ENCODE measurements at places on chromosomes 4 and X.

GRCh38 chrX:106932492-106932923 is 12.3 kb downstream of the CLDN2 start:
- DNase-seq = no peak

GRCh38 chr4:104015680-104016079 is 295.9 kb upstream of the TACR3 start:
- DNase-seq = no peak

- DNase-seq = no peak
Observed at GRCh38 chrX:24294619-24295018, 19.2 kb downstream of the SUPT20HL2 start.

DNA sequence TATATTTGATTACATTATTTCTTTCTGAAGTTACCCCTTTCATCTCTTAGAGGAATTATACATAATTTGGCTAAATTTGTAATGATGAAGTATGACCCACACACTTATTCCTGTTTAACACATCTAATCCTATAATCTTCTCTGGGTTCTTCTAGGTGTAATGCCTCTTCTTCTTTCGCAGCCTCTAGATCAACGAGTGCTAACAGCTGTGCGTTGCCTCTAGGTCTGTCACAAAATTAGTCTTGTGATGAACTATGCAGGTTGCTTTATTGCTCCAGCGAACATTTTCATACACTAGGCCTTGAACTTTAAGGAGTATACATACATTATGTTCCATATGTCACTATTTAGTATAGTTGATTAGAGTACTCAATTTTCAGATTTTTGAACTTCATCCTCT is 89.9 kb downstream of the TTC29 start:
- no peak for DNase-seq

DNA sequence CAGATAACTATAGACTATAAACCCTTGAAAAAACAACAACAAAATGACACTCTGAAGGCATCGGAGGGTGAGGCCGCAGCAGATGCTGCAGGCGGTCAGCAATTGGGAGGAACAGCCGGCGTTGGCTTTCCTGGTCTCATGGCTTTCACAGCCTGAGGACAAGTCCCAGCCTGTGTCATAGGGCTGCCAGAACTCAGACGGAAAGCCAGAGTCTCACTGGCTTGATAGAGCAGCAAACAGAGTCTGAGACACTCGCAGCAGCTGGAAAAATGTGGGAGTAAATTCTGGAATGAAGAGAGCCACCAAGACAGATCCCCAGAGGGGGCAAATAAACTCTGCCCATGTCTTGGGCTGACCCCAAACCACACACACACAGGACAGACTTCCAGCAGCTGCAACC is 86.3 kb downstream of the PPP2R2C start:
- DNase-seq = no peak

DNA sequence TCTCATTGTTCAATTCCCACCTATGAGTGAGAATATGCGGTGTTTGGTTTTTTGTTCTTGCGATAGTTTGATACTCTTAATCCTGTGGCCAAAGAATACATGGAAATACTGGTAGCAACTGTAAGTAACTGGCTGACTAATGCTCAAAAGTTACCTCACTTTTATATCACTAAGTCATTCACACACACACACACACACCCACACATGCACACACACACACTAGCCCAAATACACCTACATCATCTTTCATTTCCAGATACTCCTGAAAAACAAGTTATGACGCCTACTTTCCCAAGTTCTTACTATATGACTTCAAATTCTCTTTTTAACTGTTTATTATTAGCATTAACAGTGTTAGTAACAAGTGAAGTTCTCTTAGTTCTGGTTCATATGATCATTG is 101.3 kb downstream of the DCHS2 start:
- no peak for DNase-seq

GRCh38 chr4:58543465-58543864 is 1433.3 kb upstream of the IGFBP7 start:
- no peak for DNase-seq

GRCh38 chrX:43615660-43616059 is 40.4 kb upstream of the MAOA start:
- DNase-seq = no peak
